ENCODE measurements at places on chromosomes 1 and 21.

DNA sequence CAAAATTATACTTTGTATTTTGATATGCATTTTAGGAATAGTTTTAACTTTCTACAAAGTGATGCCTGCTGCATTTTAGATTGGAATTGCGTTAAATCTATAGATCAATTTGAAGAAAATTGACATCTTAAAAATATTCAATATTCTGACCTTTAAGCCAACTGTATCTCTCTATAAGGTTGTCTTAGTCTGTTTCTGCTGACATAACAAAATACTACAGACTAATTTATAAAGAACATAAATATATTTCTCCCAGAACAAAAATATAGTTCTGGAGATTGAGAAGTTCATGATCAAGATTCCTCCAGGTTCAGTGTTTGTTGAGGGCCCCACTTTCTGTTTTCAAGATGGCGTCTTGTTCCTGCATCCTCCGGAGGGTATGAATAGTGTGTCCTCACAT lies 73.6 kb upstream of the NEGR1 start:
- no peak for DNase-seq

- DNase-seq: no peak
Observed at GRCh38 chr1:210143465-210144062, 89.0 kb upstream of the SERTAD4 start.

DNA sequence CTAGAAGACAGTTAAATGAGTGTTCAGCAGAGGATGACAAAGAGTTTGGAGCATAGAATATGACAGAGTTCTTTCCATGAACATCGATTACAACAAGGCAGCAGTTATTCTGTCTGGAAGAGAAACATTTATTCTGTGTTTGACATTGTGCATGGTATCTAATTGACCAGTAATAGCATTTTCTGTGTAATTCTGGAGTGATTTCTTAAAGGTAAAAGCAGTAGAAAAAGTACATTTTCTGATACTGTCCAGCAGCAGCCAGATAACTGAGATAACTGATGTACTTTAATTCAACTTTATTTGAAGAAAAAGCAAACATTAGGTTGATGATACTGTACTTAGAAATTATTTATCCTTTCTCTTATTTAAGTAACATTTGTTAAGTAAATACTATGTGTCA lies 497.1 kb downstream of the AGBL4 start:
- DNase-seq: no peak

DNA sequence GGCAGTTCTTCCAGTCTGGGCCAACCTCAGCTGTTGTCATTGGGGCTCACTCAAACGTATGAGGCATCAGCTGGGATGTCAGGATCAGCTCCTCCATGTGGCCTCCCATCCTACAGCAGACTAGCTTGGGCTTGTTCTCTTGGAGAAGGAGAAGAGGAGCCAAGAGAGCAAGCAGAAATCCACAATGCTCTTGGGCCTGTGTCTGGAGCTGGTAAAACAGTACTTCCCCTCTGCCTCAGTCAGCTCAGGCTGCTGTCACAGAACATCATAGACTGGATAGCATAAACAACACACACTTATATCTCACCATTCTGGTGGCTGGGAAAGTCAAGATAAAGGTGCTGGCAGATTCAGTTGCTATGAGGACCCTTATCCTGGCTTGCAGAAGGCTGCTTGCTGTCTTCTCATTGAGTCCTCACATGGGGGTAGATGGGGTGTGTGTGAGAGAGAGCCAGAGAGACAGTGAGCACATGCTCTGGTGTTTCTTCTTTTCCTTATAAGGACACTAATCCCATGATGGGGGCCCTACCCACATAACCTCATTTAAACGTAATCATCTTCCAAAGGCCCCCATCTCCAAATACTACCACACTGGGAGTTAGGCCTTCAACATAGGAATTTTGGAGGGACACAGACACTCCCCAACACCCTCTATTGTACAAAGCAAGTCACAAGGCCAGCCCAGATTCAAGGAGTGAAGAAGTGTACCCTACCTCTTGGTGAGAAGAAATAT lies 16.3 kb upstream of the DNAJC6 start:
- DNase-seq: no peak

DNA sequence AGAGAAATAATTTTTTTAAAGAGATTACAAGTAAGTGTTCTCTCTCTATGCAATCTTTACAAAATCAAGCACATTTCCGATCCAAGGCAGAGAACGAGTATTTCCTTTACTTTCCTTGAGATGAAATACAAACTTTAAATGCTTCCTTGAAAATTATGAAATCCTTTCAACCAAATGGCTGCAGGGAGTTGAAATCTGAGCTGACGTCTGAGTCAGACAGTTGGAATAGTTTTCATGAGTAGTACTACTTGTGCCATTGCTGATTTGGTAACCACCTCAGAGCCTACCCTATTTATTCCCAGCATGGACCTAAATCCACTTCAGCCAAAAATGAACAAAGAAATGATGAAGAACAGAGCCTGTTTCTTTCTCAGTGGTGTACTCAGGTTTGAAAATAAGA lies 183.6 kb downstream of the GIPC2 start:
- DNase-seq: no peak
